Epithelial cell of proximal tubule (primary cell): ENCODE measurements at places on chromosomes 12 and 14. TPM values are rescaled to one million over a fixed set of nuclear protein-coding genes. Genes with fewer than 3 reads are reported as not detected.

GRCh38 chr14:105119408-105120025 is 49.1 kb downstream of the JAG2 start:
- DNase-seq, result no peak

- DNase-seq, result no peak
Observed at GRCh38 chr14:37851054-37851453, 255.6 kb downstream of the TTC6 start.

DNA sequence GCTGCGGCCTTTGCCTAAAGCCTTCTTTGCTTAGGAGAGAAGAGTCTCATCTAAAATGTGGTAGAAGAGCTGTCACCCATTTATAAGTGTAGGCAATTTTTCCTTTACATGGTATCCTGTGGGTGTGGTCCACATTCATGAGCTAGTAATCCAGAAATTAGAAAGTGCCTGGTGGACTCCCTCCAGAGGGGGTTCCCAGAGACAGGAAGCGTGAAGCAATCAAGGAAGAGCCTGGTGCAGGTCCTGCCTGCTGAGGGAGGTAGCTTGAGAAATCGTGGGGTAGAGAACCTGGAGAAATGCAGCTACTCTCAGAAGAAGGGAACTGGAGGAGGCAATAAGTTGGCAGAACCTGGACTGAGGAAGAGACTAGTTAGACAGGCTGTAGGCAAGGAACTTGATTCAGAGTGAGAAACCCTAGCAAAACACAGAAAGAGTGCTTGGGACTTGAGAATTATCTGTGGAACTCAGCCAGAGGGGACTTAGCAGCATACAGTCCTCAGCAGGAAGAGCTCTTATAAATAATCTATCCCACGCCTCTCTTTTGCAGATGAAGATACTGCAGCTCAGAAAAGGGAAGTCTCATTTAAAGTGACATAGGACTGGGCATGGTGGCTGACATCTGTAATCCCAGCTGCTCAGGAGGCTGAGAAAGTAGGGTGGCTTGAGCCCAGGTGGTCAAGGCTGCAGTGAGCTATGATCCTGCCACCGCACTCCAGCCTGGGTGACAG is 182.4 kb upstream of the CCND2 start:
- no peak for DNase-seq

GRCh38 chr14:21990116-21990515 is 316.5 kb upstream of the OR4E1 start:
- no peak for DNase-seq

TMEM116 gene
- total RNA-seq, result 3.3 and 5.3 TPM in 2 replicates

DNA sequence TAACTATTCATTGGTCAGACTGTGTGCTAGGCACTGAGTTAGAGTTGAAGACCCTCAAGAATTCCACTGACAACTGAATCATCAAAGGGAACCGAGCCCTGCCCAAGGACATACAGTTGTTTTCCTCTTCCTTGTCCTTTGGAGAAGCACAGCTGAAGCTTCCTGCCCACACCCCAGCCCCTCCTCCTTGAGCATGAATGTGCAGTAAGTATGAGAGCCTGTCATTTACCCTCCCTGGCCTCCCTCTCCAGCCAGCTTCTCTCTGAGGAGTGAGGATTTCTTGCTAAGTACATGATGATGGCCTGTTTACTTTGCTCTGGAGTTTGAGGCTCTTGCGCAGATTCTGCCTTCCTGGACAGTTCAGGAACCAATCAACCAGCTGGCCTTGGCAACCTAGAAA is 235.2 kb downstream of the CACNA1C start:
- no peak for DNase-seq
